ENCODE measurements at places on chromosomes 12 and 14.

DNA sequence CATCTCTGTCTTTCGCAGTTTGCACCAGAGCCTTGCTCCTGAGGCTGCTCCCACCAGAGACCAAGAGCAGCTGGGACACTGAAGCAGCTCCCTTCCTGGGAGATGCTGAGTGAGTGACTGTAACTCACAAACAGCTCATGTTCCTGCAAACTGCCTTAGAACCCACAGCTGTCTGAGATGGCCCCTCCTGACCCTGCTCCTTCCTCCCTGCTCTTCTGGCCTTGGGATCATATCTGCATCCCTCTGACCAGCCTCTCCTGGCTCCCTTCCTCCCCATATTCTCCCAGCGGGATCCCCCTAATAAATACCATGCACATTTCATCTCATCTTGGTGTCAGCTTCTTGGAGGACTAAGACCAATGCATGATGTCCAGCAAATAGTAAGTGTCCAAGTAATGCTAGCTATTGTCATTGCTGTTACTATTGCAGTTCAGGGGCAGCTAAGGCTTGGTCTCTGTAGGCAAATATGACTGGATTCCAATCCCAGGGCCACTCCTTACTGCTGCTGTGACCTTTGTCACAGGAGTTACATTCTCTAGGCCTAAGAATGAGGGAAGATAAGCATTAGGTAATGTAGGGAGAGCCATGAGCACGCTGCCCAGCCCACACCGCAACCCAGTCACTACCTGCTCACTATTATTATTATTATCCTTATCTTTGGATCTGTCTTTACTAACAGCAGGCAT, 47.9 kb downstream of the SYNE3 start:
- DNase-seq: no peak

GRCh38 chr12:30023186-30023585, 239.4 kb upstream of the TMTC1 start:
- no peak for DNase-seq

DNA sequence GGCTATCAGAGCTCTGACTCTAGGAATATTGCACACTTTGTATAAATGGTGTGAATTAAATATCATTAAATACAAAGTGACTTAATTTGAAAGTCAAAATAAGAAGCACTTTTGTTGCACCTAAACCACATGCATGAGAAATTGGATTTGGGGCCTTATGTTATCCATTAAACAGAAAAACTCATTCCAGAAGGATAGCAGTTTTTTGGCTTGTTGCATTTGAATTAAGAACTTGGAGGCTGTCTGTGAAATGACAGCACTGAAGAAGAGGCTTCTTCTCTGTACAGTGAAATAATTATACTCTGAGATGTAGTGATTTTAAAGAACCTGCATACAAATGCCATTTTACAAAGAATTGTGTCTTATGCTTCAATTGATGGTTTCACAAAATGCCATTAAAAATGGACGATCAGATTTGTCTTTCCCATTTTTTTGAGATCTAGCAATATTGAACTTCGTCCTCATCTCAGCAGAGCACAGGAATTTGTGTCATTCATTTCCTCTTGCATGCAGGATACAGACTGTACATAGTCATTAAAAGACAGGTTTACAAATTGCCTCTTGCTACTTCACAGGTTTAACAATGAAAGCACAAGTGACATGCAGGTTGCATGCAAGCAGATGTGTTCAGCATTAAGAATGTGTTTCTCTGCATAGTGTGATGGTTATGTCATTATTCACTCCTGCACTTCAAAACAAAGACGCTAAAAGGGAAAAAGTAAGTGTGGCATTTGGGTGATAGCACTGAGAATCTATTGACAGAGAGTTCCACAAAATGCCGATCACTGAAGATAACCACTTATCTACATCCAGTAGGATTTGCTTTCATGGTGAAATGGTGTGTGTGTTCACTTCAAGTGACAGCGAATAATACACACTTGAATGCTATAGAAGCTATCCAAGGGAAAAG, 35.9 kb upstream of the PYGL start:
- DNase-seq: no peak

- DNase-seq: no peak
Measured at GRCh38 chr14:93017898-93018297, 94.9 kb downstream of the CHGA start.

- DNase-seq: no peak
Measured at GRCh38 chr12:91928501-91928900, 217.1 kb downstream of the BTG1 start.

GRCh38 chr12:115570069-115570777, 707.3 kb downstream of the MED13L start:
- DNase-seq: no peak

DNA sequence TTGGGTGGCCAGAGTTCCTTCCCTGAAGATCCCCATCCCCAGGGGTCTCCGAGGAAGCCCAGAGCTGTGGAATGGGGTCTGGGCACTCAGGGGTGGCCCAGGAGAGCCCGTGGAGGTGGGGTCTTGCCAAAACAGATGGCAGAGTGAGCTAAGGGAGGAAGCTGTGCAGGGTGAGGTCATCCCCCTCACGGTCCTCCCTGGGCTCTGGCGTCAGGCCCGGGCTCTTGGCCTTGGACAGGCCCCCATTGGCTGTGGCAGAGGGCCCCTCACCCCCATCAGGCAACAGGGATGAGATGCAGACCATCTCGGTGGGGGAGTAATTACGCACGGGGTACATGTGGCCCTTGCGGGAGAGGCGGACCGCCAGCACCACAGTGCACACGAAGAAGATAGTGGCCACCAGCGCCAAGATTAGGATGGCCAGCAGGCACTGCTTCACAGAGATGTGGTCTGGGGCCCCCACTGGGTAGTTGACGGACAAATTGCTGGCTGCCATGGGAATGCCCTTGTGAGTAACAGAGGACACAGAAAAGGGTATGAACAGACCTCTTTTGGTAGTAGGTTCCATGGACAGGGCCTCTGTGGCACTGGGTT, 10.7 kb downstream of the SELPLG start:
- no peak for DNase-seq

GRCh38 chr12:19794116-19794515, 354.8 kb downstream of the AEBP2 start:
- no peak for DNase-seq

GRCh38 chr12:107515446-107515958, 170.1 kb upstream of the PWP1 start:
- DNase-seq: no peak

- no peak for DNase-seq
Measured at GRCh38 chr12:122457627-122458026, 35.2 kb upstream of the CLIP1 start.

DNA sequence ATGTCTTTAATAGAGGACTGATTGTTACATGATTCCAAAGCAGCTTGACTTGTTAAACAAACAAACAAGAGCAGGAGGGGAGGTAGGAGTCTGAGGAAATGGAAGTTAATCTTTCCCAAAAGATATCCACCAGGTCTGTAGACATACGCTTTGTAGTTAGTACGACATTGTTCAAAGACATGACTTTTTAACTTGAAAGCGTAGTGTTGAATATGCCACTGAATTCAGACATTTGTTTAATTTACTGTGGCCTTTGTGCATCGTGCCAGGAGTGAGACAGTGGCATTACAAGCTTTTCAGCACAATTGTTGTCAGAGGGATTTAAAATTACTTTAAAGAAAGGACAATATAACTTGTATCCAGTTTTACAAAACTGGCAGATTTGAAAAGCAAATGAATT, 53.0 kb downstream of the SAV1 start:
- no peak for DNase-seq

DNA sequence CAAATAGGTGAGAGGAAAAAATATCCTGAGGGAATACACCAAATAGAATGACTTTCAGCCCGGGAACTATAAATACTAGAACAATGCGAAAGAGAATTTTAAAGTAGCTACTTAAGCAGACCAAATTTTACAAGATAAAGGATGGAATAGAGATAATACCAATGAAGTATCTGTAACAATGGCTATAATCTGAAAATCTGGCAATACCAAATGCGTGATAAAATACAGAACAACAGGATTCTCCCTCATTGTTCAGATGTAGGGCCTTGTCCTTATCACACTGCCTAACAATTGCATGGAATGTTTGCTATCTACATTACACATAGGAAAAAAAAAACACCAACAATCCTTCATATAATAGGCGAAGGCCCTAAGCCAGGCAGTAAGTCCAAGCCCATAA, 815.4 kb upstream of the MDGA2 start:
- no peak for DNase-seq

DNA sequence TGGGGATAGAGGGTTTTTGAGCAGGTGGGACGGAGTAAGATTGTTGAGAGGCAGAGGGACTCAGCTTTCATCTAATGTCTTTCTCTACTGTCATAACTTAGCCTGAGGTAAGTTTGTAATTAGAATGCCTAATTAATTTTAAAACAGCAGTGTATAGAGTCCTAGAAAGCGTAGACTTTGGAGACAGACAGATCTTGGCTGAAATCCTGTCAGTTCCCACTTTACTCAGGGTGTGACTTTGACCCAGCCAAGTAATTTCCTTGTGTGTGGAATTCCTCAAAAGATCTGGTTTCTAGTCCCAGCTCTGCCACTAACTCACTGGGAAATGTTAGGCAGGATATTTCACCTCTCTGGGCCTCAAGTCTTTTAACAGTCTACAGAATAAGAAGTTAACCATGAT, 74.3 kb downstream of the SLC25A21 start:
- DNase-seq: no peak

DNA sequence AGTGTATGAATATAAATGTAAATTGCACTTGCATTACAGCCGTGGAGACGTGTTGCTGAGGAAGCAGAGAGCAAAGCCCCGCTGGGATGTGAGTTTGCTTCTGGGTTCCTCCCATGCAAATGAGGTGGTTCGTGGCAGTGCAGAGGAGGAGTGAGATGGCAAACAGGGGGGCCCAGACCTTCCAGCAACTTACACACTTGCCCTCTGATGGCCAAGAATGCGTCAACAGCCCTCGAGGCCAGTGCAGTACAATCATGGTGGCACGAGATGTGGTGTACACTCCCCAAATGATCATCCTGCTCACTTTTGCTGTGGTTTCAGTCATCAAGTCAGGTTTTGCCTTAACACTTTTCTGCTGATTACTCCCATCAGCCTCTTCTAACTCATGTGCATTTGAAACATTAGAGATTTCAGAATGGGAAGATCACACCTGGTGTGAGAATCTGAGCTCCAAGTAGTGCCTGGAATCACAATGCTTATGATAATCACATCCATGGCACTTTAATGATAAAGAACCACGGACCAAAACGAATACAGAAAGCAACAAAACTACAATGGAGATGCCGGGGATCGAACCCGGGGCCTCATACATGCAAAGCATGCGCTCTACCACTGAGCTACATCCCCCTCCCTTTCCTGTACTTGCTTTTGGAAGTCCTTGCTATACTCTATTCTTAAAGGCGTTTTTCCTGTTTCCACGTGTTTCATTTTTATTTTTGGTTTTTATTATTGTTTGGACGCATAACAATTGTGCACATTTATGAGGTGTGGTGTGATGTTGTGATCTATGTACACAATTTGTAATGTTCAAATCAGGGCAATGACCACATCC, 7.0 kb upstream of the UBC start:
- no peak for DNase-seq

GRCh38 chr14:77849711-77850110, 49.8 kb downstream of the ADCK1 start:
- no peak for DNase-seq

DNA sequence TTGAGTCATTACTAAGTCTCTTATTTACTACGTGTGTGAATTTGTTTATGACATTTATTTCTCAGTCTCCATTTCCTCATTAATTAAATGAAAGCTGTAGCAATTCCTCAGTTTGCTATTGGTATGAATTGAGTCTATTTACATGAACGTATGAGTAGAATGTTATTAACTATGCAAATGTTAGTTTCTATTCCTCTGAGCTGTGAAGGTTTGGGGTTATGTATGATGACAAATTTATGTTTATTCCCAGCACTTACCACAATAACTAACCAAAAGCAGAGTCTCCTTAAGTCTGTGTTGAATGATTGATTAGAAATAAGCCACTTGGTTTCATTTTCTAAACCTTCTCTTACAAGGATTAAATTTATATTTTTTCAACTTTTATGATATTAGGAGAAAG, 1340.9 kb downstream of the FSCB start:
- no peak for DNase-seq

GRCh38 chr12:113299619-113300237, 35.2 kb downstream of the SLC8B1 start:
- DNase-seq: no peak

GRCh38 chr12:104535369-104535768, 78.6 kb downstream of the CHST11 start:
- DNase-seq: no peak

DNA sequence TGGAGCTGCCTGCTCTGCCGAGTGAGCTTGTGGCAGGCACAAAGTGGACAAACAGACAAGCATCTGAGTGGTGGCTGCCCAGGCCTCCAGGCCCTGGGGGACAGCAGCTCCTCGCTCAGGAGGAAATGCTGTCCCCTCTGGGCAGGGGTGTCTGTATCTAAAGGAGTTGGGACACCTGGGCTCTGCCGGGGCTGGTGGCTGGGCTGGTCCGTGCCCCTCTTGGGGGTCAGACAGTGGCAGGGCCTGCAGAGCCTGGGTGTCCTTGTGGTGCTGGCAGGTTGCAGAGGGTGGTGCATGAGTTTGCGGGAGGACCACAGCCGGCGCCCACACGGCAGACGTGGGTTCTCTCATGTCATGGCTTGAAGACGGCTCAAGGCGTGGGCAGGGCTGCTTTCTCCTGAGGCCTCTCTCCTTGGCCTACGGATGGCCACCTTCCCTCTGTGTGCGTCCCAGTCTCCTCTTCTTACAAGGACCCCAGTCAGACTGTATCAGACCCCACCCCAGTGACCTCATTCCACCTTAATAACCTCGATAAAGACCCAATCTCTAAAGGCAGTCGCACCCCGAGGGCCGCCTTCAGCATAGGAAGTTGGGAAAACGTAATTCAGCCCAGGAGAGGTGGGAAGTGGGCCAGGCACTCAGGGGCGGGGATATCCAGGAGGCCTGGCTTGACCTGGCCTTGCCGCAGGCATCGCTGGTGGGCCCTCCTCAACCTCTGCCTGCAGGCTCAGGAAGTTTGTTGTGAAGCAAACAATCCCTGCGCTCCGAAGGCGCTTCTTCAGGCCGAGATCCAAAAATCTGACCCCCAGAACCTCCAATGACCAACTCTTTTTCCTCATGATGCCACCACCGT, 110.0 kb downstream of the KIF26A start:
- no peak for DNase-seq

- DNase-seq: no peak
Measured at GRCh38 chr12:53985994-53986685, 1.2 kb downstream of the HOXC10 start.

DNA sequence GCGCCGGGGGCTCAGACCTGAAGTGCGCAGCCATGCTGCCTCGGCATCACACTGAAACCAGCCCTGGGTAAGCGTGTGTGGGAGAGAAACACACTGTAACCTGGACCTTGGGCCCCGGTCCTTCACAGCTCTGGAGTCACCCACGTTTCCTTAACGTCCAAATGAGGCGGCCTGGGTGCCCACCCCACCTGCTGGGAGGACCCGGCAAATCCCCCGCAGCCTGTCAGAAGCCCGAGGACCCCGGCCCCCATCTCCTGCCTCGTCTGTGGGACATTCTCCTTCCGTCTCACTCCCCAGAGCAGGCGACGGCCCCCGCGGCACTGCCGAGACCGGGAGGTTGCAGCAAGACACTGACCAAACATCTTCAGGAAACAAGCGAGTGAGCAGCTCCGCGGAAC, 66.5 kb upstream of the GALNT9 start:
- no peak for DNase-seq
